ENCODE measurements at places on chromosomes 6 and 20. TPM values are rescaled to one million over a fixed set of nuclear protein-coding genes. Genes with fewer than 3 reads are reported as not detected.

ELMO2 gene
- 64.1 TPM for total RNA-seq

TMEM14A gene
- 16.8 TPM for total RNA-seq

MTFR2 gene
- 25.2 TPM for total RNA-seq

ATAT1 gene
- 8.7 TPM for total RNA-seq

EGFL8 gene
- 6.5 TPM for total RNA-seq

MOG gene
- total RNA-seq: not detected

ATP6V1G2 gene
- 1.4 TPM for total RNA-seq

COL11A2 gene
- total RNA-seq: 1.0 TPM

PSMA7 gene
- total RNA-seq: 316 TPM

PPP1R3G gene
- not detected for total RNA-seq
